ENCODE measurements at places on chromosomes 2 and 18. TPM values are rescaled to one million over a fixed set of nuclear protein-coding genes. Genes with fewer than 3 reads are reported as not detected.

DNA sequence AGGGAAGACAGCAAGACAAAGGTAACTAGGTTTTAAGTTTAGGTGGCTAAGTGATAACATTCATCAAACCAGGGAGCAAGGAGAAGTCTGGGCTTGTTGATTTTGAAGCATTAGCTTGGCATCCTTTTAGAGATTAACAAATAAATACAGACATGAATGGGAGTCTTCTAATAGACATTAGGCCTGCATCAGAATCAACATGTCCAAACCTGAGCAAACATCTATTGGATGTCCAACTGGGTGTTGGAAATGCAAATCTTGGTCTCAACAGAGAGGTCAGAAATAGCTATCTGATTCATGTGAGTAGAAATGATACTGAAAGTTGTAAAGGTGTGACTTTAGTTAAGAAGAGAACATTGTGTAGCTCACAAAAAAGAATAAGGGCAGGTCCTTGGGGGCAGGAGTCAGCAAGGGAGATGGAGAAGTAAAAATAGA lies 85.5 kb upstream of the RND3 start:
- H3K4me3 ChIP-seq: no peak overlapping the region
- H3K4me1 ChIP-seq: peaks cover 5% of the 10 kb centered on the region
- H3K27me3 ChIP-seq: no peaks in the 10 kb centered on the region
- no peak overlapping the region for H3K27ac ChIP-seq
- DNase-seq: no peak

The EPAS1 gene
- 222 TPM for total RNA-seq

DNA sequence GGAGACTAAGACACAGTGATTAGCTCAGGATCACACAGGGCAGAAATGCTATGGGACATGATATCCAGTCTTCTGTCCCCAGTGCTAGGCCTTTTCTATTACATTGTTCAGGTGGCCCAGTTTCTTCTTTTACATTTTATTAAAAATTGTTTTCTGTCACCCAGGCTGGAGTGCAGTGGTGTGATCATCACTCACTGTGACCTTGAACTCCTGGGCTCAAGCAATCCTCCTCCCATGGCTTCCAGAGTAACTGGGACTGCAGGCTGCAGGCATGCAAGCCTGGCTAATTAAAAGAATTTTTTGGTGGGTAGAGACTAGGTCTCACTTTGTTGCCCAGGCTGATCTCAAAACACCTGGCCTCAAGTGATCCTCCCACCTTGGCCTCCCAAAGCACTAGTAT lies 15.4 kb downstream of the PDK1 start:
- H3K36me3 ChIP-seq: no peaks in the 10 kb centered on the region
- no peak overlapping the region for H3K4me3 ChIP-seq
- H3K27ac ChIP-seq: no peak overlapping the region
- no peaks in the 10 kb centered on the region for H3K4me1 ChIP-seq

The PTH2R gene
- total RNA-seq: not detected

- H3K27ac ChIP-seq: no peak overlapping the region
- peaks cover 11% of the 10 kb centered on the region for H3K36me3 ChIP-seq
- H3K4me3 ChIP-seq: no peak overlapping the region
Observed at GRCh38 chr2:100393362-100393761, 24.1 kb downstream of the CHST10 start.

GRCh38 chr2:217835931-217836891 lies 166.6 kb downstream of the TNS1 start:
- H3K4me3 ChIP-seq: no peak overlapping the region
- H3K27ac ChIP-seq: peak overlapping the region; percentile 74
- peaks cover 50% of the 10 kb centered on the region for H3K4me1 ChIP-seq
- no peaks in the 10 kb centered on the region for H3K27me3 ChIP-seq

GRCh38 chr2:205733648-205734047 lies 51.3 kb downstream of the NRP2 start:
- H3K27ac ChIP-seq: peak overlapping the region; percentile 78
- peaks cover 22% of the 10 kb centered on the region for H3K4me1 ChIP-seq
- peaks cover under 1% of the 10 kb centered on the region for H3K36me3 ChIP-seq
- DNase-seq: no peak
- H3K27me3 ChIP-seq: no peaks in the 10 kb centered on the region
- no peak overlapping the region for H3K4me3 ChIP-seq

The PDE6D gene
- 23.6 TPM for total RNA-seq

GRCh38 chr18:76133873-76134272 lies 361.2 kb downstream of the ZNF516 start:
- no peak for DNase-seq
- H3K27ac ChIP-seq: no peak overlapping the region
- no peaks in the 10 kb centered on the region for H3K4me1 ChIP-seq
- H3K4me3 ChIP-seq: no peak overlapping the region
- H3K27me3 ChIP-seq: no peaks in the 10 kb centered on the region

- H3K4me1 ChIP-seq: peaks cover 29% of the 10 kb centered on the region
- H3K27ac ChIP-seq: no peak overlapping the region
- DNase-seq: no peak
- no peaks in the 10 kb centered on the region for H3K36me3 ChIP-seq
- H3K4me3 ChIP-seq: no peak overlapping the region
Observed at GRCh38 chr2:86301009-86301408, 36.4 kb downstream of the REEP1 start.

DNA sequence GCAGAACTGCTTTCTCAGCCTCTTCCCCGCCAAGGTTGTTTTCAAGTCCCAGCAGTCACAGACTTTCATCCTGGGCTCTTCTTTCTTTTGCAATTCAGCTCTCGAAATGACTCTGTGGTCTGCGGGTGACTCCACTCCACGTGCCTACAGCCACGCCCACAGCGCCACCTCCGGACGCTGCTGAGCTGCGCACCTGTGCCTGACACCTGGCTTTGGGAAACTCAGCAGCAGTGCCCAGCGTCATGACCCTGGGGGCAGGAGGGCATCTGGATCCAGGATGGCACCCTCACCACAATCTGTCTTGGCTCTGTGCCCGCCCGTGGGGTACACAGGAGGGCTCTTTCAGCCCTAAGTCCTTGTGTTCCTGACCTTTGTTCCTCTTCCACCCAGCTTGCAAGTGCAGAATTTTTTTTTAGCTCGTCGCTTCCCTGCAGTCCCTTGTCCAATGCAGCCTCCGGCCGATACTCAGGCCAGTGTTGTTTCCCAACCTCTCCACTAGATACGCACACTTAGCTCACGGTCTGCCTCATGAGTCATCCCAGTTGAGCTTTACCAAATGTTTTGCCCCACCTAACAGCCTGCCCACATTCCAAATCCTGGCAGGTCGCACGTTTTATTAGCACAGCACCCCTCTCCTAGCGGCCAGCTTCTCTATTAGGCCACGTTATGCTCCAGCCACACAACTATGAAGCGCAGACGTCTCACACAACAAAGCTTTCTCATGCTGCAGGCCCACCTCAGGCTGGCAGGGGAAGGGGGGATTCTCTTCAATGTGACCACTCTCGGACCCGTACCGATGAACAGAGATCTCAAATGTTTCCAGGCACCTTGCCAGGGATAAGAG lies 6.5 kb upstream of the CAPN10 start:
- H3K27me3 ChIP-seq: no peaks in the 10 kb centered on the region
- H3K4me3 ChIP-seq: no peak overlapping the region
- peak overlapping the region; percentile 70 for H3K27ac ChIP-seq
- peaks cover 53% of the 10 kb centered on the region for H3K4me1 ChIP-seq
- peak; percentile 95 for DNase-seq

The PSMA8 gene
- total RNA-seq: not detected

DNA sequence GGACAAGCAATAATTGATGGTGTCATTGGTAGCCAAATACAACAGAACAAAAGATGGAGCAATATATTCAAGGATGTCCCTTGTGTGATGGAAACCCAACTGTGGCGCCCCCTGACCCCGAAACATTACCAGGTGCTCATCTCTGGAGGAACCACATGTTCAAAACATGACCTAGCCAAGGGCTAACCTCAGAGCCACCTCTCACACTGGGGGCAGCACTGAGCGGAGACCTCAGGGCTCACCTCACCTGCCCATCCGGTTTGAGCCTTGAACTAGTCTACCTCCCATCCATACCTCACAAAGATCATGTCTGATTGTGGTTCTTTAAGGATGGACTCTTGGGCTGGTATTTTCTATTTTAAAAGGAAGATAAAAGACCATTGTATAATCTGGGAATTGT lies 314.4 kb upstream of the CDH7 start:
- H3K4me1 ChIP-seq: no peaks in the 10 kb centered on the region
- H3K36me3 ChIP-seq: no peaks in the 10 kb centered on the region
- no peak overlapping the region for H3K27ac ChIP-seq
- no peak overlapping the region for H3K4me3 ChIP-seq
- no peak for DNase-seq
- no peaks in the 10 kb centered on the region for H3K27me3 ChIP-seq

The CTNNA2 gene
- 2.9 TPM for total RNA-seq

DNA sequence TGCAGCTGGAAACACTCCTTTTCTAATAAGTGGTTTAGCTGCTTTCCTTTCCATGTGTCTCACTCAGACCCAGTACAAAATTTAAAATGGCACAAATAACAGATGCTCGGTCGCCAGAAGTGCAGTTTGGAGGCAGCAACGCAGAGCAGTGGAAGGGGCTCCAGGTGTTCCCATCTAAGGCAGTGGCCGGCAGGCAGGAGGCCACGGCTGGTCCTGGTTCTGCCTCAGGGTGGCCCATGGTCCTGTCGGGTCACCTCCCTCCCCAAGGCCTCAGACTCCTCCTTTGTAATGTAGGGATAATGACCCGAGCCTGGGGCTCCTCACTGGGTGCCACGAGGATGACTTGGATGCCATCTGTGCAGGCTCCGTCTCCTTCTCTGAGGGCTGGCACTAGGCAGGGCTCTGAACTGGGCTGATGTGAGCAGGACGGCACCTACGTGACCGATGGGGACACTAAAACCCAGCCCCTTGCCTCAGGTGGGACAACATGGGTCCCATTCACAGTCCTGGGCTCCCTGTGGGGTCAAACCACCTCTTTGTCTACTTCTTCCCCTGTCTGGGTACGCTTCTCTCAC lies 80.9 kb upstream of the SLC66A3 start:
- H3K36me3 ChIP-seq: no peaks in the 10 kb centered on the region
- no peaks in the 10 kb centered on the region for H3K27me3 ChIP-seq
- DNase-seq: no peak
- H3K4me3 ChIP-seq: no peak overlapping the region
- no peaks in the 10 kb centered on the region for H3K4me1 ChIP-seq

GRCh38 chr2:120914839-120915521 lies 179.3 kb downstream of the GLI2 start:
- no peak overlapping the region for H3K4me3 ChIP-seq
- no peaks in the 10 kb centered on the region for H3K27me3 ChIP-seq
- H3K27ac ChIP-seq: peak overlapping the region; percentile 88
- DNase-seq: no peak

The SOS1 gene
- total RNA-seq: 20.1 TPM

DNA sequence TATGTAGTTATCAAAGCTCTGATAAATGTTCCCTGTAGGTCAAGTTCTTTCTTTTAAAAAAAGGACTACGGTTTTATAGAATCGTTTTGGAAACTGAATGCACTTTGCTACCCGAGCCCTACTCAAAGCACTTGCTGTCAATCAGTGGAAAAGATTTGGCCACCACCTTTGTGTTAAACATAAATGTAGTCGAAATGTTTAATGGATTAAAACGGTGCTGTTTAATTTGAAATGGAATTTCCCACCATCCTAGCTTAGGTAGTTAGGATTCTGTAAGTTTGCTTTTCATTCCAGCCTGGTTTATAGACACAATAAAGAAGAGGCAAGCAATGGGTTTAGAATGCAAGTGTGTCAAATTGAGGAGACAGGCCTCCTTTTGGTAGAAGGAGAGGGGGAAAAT lies 69.4 kb upstream of the MMADHC start:
- H3K36me3 ChIP-seq: no peaks in the 10 kb centered on the region
- DNase-seq: no peak
- H3K27me3 ChIP-seq: no peaks in the 10 kb centered on the region
- H3K4me1 ChIP-seq: no peaks in the 10 kb centered on the region
- no peak overlapping the region for H3K27ac ChIP-seq

- no peak for DNase-seq
- H3K36me3 ChIP-seq: no peaks in the 10 kb centered on the region
- no peak overlapping the region for H3K27ac ChIP-seq
- no peak overlapping the region for H3K4me3 ChIP-seq
- H3K27me3 ChIP-seq: no peaks in the 10 kb centered on the region
- no peaks in the 10 kb centered on the region for H3K4me1 ChIP-seq
Observed at GRCh38 chr2:219269362-219270054, 9.7 kb upstream of the DNAJB2 start.

DNA sequence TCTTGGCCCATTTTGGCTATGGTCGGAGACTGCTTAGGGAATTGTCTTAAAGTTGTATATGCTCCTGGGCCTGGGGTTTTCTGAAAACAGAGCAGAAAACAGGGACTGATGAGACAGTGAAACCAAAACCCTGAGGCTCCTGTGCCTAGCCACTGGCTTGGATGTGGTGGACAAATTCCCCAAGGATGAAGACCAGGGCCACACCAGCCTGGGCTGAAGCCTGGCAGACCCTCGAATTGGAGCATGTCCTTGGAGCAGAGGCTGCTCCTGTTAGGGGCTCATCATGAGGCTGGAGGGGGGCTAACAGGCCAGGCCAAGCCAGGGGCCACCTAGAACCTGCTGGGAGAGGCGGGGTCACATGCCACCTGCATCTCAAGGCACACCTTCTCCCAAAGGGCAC lies 68.1 kb downstream of the STPG4 start:
- H3K27me3 ChIP-seq: no peaks in the 10 kb centered on the region
- H3K27ac ChIP-seq: peak overlapping the region; percentile 33
- DNase-seq: no peak
- peaks cover 45% of the 10 kb centered on the region for H3K4me1 ChIP-seq
- no peak overlapping the region for H3K4me3 ChIP-seq

The MOGAT1 gene
- total RNA-seq: not detected

DNA sequence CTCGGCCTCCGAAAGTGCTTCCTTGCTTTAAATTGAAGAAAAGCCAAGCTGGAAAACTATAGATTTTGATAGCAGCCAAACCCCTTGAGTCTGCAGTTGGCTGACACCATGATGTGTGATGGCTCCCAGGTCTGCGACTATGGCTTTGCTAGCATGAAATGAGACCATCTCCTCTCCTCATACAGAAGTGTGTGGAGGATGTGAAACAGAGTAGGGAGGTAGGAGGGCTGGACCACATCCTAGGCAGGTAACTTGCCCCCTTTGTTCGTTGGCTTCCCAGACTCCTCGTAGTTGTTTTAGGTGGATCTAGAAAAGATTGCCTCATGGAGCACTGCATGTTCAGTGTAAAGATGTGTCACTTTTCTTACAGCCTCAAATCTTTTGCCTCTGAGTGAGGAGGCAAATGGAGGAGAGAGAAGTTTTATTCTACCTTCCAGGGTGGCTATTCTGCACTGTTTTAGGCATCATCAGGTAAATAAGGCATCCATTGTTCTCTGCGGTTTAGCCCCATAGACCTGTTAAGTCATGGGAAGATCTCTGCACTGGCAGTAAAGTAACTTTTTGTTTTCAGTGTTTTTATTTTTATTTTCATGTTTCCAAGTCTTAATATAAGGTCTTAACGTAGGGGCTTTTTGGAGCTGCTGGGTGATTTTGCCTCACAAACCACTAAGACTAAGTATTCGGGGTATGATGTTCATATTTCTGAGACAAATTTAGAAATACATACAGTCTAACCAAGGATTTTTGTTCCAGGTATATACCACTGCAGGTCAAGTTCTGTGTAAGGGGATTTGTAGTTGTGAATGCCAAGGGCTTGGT lies 40.1 kb downstream of the MGAT5 start:
- DNase-seq: no peak
- peaks cover 29% of the 10 kb centered on the region for H3K4me1 ChIP-seq
- no peaks in the 10 kb centered on the region for H3K36me3 ChIP-seq
- H3K27me3 ChIP-seq: no peaks in the 10 kb centered on the region
- no peak overlapping the region for H3K4me3 ChIP-seq

Data from vagina (tissue), 2 donors.